ENCODE measurements at places on chromosomes 1 and 21.

DNA sequence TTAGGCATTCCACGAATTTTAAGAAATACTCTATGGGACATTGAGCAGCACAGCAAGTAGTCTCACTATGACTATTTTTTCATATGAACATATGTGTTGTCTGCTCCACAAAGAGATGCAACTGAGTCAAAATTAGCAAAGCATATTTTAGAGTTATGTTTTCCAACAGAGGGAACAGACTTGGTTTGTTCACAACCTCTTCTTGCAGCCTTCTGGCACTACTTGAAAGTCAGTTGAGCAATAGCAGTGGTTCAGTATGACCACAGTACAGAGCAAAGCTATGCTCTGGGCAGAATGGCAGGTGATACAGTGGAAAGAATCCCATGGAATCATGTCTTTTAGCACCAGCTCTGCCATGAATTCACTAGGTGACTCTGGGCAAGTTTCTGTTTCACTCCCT is 5.2 kb downstream of the CCN1 start:
- no peak overlapping the region for H3K4me3 ChIP-seq
- peaks cover 29% of the 10 kb centered on the region for H3K36me3 ChIP-seq
- H3K27me3 ChIP-seq, result no peaks in the 10 kb centered on the region

DNA sequence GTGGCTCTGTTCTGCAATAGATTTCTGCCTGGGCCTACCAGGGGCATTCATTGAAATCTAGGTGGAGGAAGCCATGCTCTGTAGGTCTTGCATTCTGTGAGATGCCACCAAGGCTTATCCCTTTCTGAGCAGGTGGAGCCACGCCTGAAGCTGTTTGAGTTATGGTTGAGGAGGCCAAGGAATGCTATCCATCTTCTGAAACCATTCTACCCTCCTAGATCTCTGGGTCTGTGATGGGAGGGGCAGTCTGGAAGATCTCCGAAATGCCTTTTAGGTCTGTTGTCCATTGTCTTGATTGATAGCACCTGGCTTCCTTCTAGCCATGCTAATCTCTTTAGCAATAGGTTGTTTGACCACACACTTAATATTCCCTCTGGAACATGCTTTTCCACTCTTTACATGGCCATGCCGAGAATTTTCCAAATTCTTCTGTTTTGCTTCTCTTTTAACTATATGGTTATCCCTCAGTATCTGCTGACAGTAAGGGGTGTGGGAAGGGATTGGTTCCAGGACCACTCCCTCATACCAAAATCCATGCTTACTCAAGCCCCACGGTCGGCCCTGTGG is 45.2 kb downstream of the AK4 start:
- H3K4me3 ChIP-seq, result no peak overlapping the region
- H3K4me1 ChIP-seq, result peaks cover 1% of the 10 kb centered on the region
- no peaks in the 10 kb centered on the region for H3K27me3 ChIP-seq
- peaks cover 17% of the 10 kb centered on the region for H3K36me3 ChIP-seq
- DNase-seq, result no peak

DNA sequence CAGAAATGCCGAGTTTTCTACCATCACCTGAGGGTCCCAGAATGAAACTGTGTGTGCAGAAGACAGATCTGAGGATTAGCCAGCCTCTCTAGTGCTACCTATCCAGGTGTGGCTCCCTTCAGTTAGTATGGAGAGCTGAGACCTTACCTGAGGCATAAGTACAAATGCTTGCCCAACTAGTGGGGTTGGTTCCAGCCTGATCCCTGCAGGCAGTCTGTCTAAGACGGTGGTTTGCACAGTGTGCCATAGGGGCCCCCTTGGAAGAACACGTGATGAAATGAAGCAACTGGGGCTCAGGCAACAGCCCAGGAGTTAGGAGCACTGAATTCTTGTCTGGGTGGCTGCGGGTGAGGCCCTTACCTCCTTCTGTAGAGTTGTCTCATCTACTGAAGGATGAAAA is 15.6 kb downstream of the S100A7A start:
- H3K27ac ChIP-seq, result no peak overlapping the region
- no peak for DNase-seq
- H3K27me3 ChIP-seq, result no peaks in the 10 kb centered on the region
- no peaks in the 10 kb centered on the region for H3K36me3 ChIP-seq
- H3K4me1 ChIP-seq, result no peaks in the 10 kb centered on the region

GRCh38 chr1:222010306-222010705 is 268.4 kb upstream of the DUSP10 start:
- H3K4me3 ChIP-seq, result no peak overlapping the region
- no peaks in the 10 kb centered on the region for H3K4me1 ChIP-seq
- DNase-seq, result no peak
- no peaks in the 10 kb centered on the region for H3K27me3 ChIP-seq

DNA sequence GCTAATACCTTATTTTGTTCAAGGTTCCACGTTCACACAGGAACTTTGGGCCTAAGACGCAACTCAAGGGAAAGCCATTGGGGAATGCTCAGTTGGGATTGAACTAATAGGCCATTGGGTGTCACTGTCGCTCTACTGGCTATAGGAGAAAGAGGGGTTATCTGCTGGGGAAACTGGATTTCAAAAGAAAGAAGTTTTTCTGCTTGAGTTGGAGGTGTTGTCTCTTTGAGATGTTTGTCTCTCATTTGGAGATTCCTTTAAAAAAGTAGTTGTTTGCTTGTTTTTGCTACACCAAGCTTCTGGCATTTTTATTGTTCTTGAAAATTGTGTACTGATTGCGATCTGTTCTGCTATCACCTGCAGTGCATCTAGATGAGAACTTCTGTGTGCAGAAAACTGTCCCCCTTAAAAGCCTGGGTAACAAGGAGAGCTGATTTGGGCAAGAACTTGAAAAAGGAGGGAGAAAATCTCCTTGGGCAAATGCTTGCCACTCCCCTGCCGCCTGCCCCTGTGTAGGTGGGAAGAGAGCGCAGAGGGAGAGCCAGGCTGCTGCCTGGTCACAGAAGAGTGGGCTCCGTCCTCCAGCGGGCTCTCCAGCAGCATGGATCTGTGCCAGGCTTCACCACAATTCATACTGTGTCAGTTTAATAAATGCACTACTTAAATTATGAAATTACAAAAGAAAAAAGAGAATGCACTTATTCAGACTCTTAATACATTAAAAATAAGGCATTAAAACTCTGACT is 39.9 kb downstream of the PEX14 start:
- no peaks in the 10 kb centered on the region for H3K36me3 ChIP-seq
- no peak for DNase-seq

DNA sequence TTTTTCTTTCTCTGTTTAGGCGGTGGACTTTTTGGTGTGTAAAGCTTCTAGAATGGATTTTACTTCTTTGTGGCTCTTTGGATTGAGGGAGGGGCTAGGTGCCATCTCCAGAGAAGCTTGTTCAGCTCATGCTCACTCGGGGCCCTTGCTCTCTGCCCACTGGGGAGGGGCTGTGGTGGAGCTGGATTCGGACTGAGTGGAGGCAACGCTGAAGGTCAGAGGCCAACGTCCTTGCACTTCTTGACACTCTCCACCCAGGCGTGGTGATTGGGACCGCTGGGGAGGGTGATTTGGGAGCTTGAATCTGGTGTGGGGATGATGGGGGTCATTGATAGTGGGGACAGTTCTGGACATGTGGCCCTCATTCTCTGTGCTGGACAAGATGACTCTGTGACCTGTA is 52.6 kb downstream of the ADARB1 start:
- DNase-seq, result no peak
- no peaks in the 10 kb centered on the region for H3K27me3 ChIP-seq
- no peaks in the 10 kb centered on the region for H3K36me3 ChIP-seq
- no peak overlapping the region for H3K4me3 ChIP-seq
